ENCODE measurements at places on chromosomes 6 and 20.

GRCh38 chr20:19495905-19496703 lies 262.0 kb upstream of the RIN2 start:
- no peak for DNase-seq

DNA sequence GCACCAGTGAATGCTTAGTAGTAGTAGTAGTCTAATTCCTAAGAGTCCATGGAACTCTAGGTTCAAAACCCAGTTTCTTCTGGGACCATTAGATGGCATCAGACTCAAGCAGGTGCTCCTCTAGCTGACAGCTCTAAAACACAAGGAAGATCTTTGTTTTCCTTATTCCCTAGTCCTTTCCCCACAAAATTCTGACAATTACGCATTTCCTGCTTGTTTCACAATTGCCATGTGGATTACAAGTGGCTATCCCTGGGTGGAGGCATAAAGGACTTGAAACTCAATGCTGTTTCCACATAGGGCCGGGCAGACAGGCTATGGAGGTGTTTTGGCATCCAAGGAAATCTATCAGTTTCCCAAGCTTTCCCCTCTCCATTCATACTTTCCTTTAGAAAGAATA lies 9.2 kb upstream of the HLA-DOB start:
- DNase-seq = no peak

GRCh38 chr6:148693882-148694484 lies 52.8 kb upstream of the UST start:
- DNase-seq = no peak

DNA sequence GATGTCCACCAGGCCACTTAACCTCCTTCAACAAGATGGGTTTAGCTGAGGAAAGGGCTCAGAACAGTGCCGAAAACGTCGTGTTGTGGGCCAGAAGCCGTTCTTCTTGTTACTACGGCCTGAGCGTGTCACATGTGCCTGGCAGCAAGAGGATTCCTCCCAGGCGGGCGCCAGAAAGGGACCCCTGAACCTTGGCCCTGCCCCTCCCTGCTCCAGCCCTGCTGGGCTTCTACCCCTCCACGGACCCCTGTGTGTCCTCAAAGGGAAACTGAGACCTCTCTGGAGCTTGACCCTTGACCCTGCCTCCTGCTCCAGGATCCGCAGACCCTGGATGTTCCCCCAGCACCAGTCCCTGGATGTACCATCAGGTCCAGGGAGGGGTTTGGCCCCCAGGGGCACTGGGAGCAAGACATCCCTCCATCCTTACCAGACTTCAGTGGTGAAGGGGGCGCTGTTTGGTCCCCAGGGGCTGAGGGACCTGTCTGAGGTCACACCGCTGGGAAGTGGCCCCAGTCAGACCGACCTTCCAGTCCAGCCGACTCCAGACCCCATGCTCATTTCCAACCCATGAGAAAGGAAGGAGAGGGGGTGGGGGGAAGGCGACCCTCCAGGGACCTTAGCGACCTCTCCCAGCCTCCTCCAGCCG lies 10.1 kb downstream of the HRH3 start:
- no peak for DNase-seq

DNA sequence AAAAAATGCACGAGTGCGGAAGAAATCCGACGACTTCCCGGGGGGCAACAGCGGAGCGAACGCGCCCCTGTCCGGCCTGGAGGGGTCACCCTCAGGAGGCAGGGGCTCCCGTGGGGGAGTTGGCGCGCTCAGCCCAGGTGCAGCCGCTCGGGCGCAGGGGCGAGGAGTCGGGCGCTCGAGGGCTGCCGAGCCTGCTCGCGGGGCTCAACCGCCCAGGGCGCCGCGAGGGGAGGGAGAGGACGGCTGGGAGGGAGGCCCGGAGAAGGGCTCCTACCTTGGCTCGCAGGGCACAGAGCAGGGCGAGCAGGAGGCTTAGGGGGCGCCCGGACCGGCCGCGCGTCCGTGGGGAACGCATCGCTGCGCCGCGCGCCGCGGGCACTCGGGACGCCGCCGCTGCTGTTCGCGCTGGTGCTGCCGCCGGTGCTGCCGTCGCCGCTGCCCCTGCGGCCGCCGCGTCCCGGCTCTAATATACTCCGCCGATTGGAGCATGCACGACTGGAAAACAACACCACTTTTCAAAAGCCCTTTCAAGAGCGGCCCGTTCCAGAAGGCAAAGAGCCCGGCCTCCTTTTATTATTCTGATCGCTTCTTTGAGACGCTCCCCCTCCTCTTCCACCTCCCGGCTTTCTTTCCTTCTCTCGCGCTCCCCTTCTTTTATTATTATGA lies 490 bp downstream of the JAG1 start:
- DNase-seq = no peak

- no peak for DNase-seq
These were observed 15.8 kb upstream of the DEK start for GRCh38 chr6:18280084-18280483.

GRCh38 chr20:13915284-13915683 lies 75.1 kb downstream of the SEL1L2 start:
- no peak for DNase-seq

DNA sequence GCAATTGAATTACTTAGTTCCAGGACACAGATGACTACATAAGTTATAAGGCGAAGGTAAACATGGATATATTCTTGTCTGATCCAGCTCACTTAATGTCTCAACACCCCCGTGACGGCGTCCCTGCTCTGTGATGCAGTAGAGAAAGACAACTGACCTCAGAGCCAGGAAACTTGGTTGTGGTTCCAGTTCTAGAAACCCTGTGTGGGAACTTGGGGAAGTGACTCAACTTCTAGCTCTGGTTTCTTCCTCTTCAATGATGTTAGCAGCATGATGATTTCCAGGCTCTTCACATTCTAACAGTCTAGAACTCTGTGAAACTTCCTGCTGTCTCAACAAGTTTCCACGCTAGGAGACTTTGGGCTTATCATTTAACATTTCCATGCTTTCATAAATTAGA lies 18.4 kb downstream of the LAMA4 start:
- peak; percentile 2 for DNase-seq

DNA sequence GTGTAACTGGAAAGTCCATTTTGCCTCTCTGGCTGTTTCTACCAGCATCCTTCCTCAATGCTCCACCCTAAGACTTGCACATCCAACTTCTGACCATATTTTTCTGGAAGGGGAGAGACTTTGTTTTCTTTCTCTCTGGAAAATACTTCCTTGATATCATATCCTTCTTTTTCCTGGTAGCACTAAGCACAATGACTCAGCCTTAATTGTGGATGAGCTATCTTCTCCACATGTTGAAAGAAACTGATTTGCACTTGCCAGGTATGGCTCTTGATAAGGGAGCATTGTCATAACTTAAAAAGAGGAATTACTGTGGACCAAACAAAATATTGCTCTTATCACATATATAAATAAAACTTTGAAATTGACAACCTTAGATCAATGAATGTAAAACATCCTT lies 30.1 kb upstream of the IBTK start:
- no peak for DNase-seq

DNA sequence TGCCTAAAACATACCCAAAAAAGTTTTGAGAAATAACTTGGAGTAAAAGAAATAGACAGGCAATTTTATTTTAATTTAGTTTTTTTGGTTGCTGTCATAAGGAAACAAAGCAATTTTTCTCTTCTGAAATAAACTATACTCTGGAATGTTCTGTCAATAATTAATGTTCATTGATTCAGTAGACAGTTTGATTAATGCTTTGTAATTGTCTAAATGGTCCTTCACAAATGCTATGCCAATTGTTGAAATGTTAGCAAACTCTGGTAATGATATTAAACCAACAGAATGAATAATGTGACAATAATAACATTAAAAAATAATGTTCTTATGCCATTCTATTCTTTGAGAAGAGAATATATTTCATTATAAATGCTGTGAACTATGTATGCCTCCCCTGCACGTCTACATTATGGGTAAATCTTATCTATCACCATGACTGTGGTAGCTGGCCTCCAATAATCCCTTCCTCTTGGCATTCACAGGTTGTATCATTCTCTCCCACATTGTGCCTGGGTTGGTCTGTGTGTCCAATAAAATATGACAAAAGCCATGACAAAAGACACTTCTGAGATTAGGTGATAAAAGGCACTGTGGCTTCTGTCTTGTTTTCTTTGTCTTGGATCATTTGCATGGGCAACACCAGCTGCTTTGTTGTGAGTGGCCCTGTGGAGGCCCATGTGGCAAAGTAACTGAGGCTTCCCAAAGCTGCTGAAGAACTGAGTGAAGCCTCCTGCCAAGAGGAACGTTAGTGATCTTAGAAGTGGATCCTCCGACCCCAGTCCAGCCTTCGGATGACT lies 25.1 kb downstream of the IL20RA start:
- no peak for DNase-seq

DNA sequence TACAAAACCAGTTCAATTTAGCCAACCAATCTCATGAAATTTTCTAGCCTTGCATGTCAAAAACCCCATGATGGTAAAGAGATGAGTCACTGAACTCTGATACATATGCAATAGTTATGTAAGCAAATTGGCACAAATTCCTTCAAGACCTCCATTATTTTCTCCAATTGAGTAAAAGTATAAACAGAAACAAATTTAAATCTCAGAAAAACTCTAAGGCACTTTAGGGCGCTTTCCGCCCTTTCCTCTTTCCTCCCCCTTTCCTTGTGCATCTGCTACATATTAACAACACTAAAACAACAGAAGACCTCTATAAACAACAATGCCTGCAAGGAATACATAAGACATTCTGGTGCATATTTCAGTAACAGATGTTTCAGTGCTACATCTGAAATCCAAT lies 48.5 kb downstream of the KIF13A start:
- no peak for DNase-seq
